Activated T-helper 1 cell treated with anti-CD3 and anti-CD28 coated beads, Interleukin-2, amount 50 U/mL, for 16 hours (primary cell): ENCODE measurements at places on chromosomes 3 and 15.
A peak's percentile ranks its signal among the peaks of the same experiment; 100 is the strongest.

DNA sequence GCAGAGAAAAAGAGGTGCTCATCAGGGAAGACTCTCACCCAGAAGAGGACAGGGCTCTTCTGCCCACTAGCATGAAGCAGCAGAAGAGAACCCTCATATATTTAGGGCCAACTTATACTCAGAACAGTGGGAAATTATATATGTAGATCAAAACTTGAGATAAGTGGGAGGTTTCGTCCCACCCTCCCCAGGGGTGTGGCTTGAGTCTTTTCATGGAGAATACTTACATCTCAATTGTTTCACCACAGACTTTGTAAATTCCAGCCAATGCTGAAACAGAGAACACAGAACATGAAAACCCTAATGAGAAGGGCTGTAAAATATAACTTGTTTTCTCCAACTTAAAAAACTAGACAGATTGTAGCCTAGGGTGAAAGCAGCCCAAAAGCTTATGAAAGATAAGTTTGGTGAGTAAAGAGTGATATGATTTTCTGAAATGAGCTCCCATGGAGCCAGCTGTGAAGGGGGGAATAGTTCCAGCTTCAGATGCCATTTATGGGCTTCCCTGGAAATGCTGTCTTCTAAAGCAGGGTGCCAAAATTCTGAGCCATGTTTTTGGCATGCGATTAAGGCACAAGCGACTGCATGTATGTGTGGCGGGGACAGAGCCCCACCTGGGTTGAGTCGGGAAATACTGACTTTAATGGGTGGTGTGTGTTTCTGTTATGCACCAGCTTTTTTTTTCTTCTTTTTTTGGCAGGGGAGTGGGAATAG is 92.9 kb downstream of the WDR76 start:
- no peak for DNase-seq

GRCh38 chr15:58431221-58432149 is at the start of gene LIPC:
LIPC (plus strand) TSS chr15:58431991; CDS start chr15:58432033, 42 bp downstream.
- DNase-seq, result no peak

- no peak for DNase-seq
Observed at GRCh38 chr3:183455089-183455488, 26.7 kb upstream of the MCF2L2 start.

- DNase-seq, result no peak
Observed at GRCh38 chr3:132641837-132642538, 17.6 kb downstream of the ACAD11 start.

- DNase-seq, result no peak
Observed at GRCh38 chr3:31300456-31301443, 232.0 kb upstream of the STT3B start.

GRCh38 chr3:171452328-171452727 is 7.9 kb downstream of the TNIK start:
- DNase-seq, result no peak

- DNase-seq, result no peak
Observed at GRCh38 chr3:46989146-46989810, 9.8 kb downstream of the NBEAL2 start.

DNA sequence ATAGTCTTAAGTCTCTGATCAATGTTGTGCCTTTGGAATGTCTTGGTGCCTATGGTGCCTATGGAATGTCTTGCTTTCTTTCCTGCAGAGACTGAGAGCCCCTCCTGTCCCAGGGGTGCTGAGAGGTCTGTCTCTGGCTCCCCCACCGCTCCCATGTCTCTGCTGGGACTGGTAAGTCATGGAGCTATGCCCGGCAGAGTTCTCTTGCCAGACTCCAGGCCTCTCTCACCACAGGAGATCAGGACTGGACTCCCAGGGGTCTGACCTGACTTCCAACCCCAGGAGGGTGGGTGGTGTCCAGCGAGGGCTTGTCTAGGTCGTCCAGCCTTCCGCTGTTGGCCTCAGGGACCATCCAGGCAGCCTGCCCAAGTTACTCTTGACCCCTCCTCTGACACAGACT is 14.0 kb upstream of the CYP11A1 start:
- DNase-seq, result no peak

DNA sequence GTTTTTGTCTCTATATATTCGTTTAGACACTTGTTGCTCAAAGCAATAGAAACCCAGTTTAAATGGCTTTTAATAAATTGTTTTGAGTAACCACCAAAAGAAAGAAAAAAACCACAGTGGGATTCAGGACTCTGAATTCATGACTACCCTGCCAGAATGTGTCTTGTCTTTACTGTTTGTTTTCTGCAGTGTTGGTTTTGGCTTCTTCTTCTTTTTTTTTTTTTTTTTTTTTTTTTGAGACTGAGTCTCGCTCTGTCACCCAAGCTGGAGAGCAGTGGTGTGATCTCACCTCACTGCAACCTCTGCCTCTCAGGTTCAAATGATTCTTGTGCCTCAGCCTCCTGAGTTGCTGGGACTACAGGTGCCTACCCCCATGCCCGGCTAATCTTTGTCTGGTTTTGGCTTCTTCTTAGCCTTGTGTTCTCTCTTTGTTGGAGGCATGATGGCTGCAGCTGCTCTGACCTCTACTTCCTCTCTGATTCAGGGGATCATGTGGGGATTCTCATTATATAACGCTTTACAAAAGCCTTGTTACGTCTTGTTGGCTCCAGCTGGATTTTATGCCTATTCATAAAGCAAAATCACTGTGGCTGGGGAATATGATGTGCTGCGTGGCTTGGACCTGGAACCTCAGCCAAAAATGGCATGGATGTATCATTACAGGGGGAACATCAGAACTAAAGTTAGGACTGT is 54.0 kb downstream of the PLS1 start:
- DNase-seq, result no peak

DNA sequence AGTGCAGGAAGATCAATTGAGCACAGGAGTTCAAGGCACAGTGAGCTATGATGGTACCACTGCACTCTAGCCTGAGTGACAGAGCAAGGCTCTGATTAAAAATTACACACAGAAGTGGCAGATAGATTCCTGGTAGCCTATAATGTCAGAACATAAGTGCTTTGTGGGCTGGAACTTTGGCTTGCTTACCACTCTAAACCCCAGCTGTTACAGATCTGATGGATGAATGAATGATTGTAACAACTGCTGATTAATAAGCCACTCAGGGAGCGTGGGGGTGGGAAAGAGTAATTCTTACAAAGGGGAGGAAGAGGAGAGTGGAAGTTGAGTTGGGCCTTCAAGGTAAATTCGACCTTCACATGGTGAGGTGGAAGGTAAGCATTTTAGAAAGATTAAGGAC is 40.9 kb upstream of the PTPN23 start:
- no peak for DNase-seq

DNA sequence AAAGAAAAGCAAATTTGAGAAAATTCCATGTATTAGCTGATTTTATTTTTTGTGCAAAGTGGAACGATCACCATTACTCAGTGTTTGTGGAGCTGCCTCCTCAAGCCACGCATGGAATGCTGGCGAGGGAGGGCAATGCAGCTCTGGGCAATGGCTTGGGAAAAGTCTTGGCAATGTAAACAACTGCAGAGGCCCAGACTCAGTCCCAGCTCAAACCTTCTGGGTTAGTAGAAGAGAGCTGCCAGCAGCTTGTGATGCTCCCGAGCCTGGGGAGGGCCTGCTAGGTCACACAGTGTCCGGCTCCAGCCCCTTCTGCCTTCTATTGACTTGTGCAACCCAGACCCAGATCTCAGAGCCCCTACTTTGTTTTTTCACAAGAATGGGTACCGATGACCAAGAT is 4.3 kb downstream of the EPHB1 start:
- DNase-seq, result no peak

DNA sequence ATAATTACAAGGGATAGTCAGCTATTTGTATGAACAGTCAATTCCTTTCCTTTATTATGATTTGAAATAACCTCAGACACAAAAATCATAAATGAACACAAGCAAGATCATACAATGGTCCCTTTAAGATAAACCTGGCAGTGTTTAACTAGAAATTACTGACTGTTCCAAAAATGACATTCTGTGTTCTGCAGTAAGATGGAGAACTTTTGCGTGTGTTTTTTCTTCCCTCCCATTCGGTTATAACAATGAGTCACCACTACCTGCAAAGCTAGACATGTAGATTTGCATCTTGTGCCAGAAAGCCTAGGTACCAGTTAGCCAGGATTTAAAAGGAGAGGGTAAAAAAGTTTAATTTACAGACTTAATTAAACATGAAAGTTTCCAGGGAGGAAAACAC is 248.2 kb upstream of the ADAMTS9 start:
- DNase-seq, result no peak

- DNase-seq, result no peak
Observed at GRCh38 chr3:111277226-111277625, 205.6 kb downstream of the NECTIN3 start.

DNA sequence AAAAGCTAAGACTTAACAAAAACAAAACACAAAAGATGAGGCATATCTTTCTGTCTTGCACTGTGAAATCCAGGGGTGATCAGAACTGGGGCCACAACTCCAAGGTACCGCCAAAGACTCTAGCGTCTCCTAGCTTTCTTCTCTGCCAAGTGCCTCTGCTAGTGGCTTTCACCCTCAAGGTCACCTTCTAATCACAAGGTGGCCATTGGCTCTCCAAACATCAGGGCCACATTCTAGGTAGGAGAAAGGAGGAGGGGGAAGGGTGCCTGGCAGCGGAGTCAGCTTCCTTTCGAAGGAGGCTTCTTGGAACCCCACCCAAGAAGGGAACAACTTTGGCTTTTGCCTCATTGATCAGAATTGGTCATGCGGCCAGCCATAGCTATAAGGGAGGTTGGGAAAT is 168.8 kb upstream of the SMAD3 start:
- no peak for DNase-seq

DNA sequence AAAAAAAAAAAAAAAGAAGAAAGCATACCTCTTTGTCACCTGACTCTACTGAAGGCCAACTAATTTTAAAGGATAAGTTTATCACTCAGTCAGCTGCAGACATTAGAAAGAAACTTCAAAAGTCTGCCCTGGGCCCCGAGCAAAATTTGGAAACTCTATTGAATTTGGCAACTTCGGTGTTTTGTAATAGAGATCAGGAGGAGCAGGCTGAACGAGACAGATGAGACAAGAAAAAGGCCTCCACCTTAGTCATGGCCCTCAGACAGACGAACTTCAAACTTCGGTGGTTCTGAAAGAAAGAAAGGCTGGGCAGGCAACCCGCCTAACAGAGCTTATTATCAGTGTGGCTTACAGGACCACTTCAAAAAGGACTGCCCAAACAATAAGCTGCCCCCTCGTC is 18.5 kb downstream of the GLDN start:
- no peak for DNase-seq

- DNase-seq, result peak; percentile 55
Observed at GRCh38 chr15:74782259-74783071, 585 bp downstream of the CSK start.

DNA sequence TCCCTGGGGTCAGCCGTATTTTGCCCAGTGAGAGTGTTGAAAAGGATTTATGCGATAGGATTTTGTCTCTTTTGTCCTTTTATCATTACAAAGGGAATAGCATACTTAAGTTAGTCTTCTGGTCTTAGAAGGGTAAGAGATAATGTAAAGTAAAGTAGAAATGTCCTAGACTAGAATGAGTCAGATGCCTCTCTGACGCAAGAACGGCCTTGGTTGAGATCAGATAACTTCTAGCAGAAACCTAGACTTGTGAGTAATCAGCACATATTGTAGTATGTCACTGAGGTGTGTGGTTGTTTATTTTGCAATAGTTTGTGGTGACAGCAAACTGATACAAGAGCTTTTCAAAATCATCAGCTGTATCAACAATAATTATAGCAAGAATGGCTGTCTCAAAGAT is 866.1 kb downstream of the NSUN3 start:
- no peak for DNase-seq

GRCh38 chr3:54858093-54858785 is 69.6 kb downstream of the LRTM1 start:
- DNase-seq, result no peak

DNA sequence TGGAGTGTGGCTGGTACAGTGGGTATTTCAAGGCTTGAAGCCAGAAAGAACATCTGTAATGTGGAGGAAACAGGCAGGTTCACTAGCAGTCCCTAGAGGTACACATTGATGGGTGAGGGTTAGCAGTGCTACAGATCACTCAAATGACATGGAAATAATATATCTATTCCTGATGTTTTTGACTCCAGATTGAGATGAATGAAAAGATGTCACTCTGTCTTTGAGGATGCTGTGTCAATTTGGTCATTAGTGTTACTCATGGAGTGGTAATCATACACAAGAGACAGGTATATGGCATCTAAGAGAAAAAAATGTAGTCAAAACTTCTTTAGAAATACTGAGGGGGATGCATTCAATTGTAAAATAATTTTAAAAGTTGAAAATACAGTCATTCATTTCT is 135.1 kb downstream of the ZIC1 start:
- DNase-seq, result no peak

DNA sequence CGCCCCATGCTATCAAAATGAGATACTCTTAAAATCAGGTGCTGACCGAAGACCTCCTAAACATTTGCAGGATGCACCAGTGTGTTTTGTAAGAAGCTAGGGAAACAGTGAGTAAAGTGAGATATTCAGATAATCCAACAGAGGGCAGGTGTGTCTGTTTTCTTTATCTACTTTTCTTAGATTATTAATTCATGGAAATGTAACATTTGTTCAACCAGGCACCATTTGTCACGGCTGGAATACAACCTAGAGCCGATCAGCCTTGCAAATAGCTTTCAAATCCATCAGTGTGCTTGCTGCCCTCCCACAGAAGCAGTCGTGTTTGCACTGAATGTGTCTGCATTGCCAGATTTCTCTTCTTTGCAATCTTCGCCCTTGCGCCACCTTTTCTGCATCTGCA is 201.9 kb upstream of the CHRM5 start:
- no peak for DNase-seq

DNA sequence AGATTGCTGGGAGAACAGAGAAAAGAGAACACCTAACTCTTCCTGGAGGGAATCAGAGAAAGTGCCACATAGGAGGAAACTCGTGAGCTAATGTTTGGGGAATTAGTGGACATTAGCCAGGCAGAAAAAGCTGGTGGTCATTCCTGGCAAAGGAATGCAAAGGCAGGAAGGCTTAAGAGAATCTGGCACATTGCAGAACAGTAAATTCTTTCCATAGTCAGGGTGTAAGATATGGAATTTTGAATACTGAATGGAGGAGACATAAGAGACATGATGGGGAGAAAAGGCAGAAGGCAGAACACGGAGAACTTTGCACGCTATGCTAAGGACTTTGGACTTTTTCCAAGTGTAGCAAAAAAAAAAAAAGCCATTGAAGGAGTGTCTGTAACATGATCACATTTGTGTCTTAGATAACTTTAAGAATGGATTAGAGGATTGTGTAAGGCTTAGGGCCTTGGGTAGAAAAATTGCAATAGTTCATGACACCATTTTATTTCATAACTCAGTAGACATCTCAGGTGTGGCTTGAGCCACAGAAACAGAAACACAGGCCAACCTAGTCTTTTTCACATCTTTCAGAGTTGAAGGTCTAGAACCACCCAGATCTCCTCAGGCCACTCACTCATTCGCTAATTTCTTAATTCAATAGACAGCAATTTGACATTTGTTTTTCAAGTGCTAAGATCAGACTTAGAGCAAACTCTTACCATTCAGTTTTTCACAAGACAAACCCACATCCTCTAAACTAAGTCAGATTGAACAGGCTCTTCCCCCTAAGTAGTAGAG is 31.2 kb upstream of the CCDC80 start:
- DNase-seq, result no peak

GRCh38 chr3:71144525-71145253 is 438.8 kb downstream of the FOXP1 start:
- DNase-seq, result no peak
